ENCODE measurements at places on chromosomes 2 and 18.

DNA sequence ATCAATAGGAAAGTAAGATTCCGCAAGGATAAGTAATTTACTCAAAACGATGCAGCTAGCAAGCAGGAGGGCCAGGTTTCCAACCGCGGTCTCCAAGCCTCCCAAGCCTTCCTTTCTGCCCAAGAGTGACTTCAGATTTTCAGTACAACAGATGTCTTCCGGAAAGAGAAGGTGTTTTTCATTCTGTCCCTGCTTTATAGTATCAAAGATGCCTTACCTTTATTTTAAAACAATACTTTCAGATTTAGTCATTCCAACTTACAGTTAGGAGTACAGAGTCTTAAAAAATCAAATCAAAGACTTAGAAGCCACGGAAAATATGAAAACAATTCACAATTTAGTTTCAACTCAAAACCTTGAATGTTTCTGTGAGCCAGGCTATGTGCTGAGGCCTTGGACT, 43.6 kb downstream of the CYB5A start:
- no peak for DNase-seq

- DNase-seq, result no peak
These were observed 40.7 kb downstream of the SLC66A2 start for GRCh38 chr18:79910563-79911343.

GRCh38 chr18:73893880-73894279, 253.8 kb downstream of the FBXO15 start:
- DNase-seq, result no peak

- DNase-seq, result no peak
These were observed 30.7 kb downstream of the METTL8 start for GRCh38 chr2:171402906-171403580.

GRCh38 chr2:28507796-28508764, 12.2 kb downstream of the PLB1 start:
- DNase-seq, result no peak
